ENCODE measurements at places on chromosomes 7 and 10. TPM values are rescaled to one million over a fixed set of nuclear protein-coding genes. Genes with fewer than 3 reads are reported as not detected.
A peak's percentile ranks its signal among the peaks of the same experiment; 100 is the strongest.

DNA sequence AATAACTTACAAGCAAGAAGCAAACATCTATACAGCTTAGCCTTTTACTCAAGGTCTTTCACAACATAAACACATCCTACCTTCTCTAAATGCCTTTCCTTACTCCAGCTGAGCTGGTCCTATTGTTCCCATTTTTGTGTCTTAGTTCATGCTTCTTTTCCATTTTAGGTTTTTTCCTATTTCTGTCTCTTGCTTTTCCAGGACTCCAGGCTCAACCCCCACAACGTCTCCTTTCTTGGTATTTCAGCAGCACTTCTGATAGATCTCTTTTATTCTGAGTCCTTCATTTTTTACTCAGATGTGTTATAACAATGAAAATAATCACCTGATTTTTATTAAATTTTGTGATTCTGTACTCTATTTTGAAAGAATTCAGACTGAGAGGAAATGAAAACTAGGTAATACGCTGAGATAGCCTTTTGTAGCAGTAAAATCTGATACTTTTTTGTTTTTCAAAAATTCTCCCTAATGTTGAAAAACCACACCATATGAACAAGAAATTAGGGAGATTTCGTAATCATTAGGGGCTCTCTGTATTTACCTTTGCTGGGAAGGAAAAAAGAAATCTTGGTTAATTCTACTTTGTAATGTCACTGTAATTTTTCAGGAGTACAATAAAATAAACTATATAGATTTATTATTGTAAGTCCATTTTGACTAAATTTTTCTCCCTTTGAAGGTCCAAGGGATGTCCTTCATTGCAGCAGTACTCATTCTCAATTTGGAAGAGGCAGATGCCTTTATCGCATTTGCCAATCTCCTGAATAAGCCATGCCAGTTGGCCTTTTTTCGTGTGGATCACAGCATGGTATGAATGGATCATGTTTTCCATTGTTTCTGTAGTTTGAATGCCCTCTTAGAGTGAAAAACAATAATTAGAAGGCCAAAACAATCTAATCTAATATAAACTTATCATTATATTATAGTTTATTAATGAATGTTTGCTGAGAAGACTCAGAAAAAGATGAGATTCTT lies 24.0 kb upstream of the HELLS start:
- H3K36me3 ChIP-seq, result no peaks in the 10 kb centered on the region
- no peak for DNase-seq

DNA sequence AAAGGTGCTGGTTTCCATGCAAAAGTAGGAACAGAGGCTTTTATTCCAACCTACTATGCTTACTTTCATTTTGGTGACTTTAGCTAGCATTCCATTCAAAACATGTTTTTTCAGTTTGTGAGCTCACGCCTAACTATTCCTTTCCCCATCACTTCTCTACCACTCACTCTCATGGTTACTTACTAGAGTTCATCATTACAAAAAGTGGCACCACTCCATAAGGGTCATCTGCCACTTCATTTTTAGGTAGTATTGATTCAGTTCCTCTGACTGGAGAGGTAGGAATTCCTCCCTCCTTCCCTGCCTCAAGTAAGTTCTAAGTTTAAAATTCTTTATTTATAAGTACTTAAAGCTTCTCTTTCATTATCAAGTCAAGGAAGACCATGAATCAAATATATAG lies 543.1 kb downstream of the HTR7 start:
- no peaks in the 10 kb centered on the region for H3K4me1 ChIP-seq
- DNase-seq, result no peak
- H3K4me3 ChIP-seq, result no peak overlapping the region
- no peaks in the 10 kb centered on the region for H3K36me3 ChIP-seq

- peaks cover 19% of the 10 kb centered on the region for H3K4me1 ChIP-seq
- H3K4me3 ChIP-seq, result peak overlapping the region; percentile 83
- peak; percentile 93 for DNase-seq
- no peaks in the 10 kb centered on the region for H3K27me3 ChIP-seq
These were observed 2.2 kb downstream of the GNB2 start for GRCh38 chr7:100675581-100676350.

- peak overlapping the region; percentile 44 for H3K4me3 ChIP-seq
- H3K36me3 ChIP-seq, result no peaks in the 10 kb centered on the region
- DNase-seq, result no peak
- no peak overlapping the region for H3K27ac ChIP-seq
- peaks cover 14% of the 10 kb centered on the region for H3K27me3 ChIP-seq
These were observed 357.5 kb downstream of the DNAJB6 start for GRCh38 chr7:157694376-157694665.

TAF5 gene
- 4.9 TPM for polyA plus RNA-seq

NPFFR1 gene
- not detected for polyA plus RNA-seq

DNA sequence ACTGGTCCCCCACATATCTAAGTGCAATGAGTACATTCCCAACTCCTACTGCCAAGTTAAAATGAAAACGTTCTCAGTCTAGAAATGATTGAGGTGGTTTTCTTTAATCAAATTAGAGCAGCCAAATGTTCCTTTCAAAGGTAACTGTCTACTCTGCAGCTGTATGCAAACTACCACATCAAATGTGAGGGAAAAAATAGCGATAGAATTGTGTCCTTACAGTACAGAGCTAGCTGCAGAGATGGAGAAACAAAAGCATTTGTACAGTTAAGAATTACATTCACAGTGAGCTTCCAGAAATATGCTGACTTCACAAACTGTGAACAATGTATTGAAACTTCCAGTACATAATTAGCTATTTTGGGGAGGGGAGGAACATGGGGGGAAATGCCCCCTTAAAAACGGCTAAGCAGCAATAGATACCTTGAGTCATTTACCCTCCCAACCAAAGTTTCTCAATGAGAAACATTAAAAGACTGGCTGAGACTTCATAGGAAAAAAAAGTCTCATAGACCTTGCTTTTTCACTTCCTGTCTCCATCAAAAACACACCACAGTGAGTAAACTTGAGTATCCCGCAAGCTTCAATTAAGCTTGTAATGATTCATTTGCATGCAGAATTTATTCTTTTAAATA lies 22.9 kb downstream of the CDK6 start:
- H3K27ac ChIP-seq, result no peak overlapping the region
- H3K4me1 ChIP-seq, result peaks cover 26% of the 10 kb centered on the region
- no peak overlapping the region for H3K4me3 ChIP-seq
- no peak for DNase-seq
- H3K36me3 ChIP-seq, result peaks cover 9% of the 10 kb centered on the region

IDI2 gene
- polyA plus RNA-seq, result not detected

DNA sequence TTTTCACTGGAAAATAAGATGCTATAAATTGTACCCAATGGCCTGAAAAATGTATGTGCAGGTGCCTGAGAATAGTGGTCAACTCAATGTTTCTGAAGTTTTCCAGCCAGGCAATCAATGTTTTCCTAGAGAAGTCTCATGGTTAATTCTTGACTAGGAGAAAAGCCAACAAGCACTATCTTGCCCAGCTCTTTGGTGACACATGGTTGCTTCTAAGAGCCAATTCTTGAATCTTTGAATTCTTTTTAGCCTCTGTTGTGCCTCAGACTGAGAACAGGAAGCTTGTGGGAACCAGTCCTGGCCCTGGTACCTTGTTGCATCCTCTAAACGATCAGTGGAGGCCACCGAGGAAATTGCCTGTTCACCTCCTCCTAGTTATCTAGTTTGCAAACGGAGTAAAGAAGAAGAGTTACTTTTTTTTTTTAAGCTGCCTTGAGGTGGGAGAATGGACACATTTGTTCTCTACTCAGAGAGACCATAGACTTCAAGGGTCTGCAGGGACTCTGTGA lies 144.0 kb upstream of the MKLN1 start:
- H3K4me3 ChIP-seq, result no peak overlapping the region
- no peak overlapping the region for H3K27ac ChIP-seq
- no peak for DNase-seq
- no peaks in the 10 kb centered on the region for H3K36me3 ChIP-seq
- no peaks in the 10 kb centered on the region for H3K27me3 ChIP-seq

CCDC146 gene
- 0.73 TPM for polyA plus RNA-seq

SLC13A4 gene
- 0.24 TPM for polyA plus RNA-seq

DNA sequence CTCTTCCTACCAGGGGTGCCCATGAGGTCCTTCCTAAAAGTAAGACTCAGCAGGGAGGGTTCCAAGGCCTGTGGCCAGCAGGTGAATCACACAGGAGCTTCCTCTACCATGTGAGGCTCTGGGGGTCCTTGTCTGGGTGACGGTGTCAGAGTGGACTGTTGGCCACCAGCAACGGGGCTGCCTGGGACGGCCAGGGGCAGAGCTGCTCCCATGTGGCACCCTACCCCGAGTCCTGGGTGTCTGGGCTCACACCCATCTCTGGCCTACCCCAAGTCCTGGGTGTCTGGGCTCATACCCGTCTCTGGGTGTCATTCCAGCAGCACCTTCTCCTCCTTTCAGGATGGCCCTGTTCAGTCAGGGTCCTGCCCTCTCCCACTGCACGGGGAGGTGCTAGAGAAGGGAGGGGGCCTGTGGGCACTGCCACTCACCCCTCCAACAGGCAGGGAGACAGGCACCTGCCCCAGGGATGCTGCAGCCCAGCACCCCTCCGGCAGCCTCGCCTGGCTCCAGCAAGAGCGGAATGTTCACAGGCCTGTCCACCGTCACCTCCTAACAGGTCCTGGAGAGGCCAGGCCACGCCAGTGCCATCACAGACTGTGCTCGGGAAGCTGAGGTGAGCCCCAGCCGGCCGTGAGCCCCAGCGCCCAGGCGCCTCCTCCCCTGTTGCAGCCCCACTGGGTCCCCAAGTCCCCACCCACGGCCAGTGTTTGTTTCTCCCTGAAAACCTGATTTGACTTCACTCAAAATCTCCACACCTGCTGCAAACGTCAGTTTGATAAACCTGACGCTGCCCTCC lies 143.7 kb downstream of the PTPRN2 start:
- no peak overlapping the region for H3K27ac ChIP-seq
- DNase-seq, result no peak
- H3K4me1 ChIP-seq, result no peaks in the 10 kb centered on the region
- H3K4me3 ChIP-seq, result no peak overlapping the region
- H3K36me3 ChIP-seq, result no peaks in the 10 kb centered on the region
- H3K27me3 ChIP-seq, result no peaks in the 10 kb centered on the region

SPDYE11 gene
- 0.45 TPM for polyA plus RNA-seq

TWIST1 gene
- polyA plus RNA-seq, result not detected

- no peaks in the 10 kb centered on the region for H3K27me3 ChIP-seq
- no peaks in the 10 kb centered on the region for H3K36me3 ChIP-seq
- peaks cover 93% of the 10 kb centered on the region for H3K4me1 ChIP-seq
- DNase-seq, result peak; percentile 89
These were observed 34.3 kb upstream of the HERPUD2 start for GRCh38 chr7:35729061-35729783.

DNA sequence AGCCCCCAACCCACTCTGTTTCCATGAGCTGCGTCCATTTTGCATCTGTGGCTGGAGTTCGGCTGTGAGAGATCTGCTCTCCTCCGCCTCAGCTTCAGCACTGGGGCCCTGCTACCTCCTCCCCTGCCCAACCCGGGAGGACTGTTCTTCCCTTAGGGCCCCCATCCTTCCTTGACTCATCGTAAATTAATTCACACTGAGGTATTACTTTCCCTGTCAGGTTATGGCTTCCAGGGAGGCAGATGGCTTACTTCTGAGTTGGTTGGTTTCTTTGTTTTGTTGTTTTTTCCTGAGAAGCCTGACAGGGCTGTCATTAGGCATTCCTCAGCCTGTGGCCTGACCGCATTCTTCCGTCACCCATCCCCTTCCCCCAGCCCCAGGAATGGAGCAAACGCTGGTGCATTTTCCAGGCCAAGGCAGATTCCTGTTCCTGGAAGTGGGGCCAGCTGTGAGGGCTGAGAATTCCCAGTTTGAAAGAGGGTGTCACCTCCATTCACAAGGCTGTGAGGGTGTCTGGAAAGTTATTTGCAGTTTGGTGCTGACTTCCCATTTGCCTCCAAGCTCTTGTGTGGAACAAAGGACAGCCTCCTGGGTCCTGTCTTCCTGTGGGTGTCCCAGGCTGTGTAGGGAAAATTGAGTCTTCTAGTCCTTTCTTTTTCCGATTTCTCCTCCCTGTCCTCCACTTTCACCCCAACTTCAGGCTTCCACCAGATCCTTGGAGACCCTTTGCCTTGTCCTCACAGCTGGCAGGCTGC lies 11.7 kb downstream of the CPA5 start:
- no peaks in the 10 kb centered on the region for H3K27me3 ChIP-seq
- H3K4me3 ChIP-seq, result no peak overlapping the region
- peaks cover 1% of the 10 kb centered on the region for H3K4me1 ChIP-seq
- H3K27ac ChIP-seq, result no peak overlapping the region
- peaks cover 14% of the 10 kb centered on the region for H3K36me3 ChIP-seq

- no peak for DNase-seq
- no peak overlapping the region for H3K4me3 ChIP-seq
- H3K36me3 ChIP-seq, result no peaks in the 10 kb centered on the region
- H3K27ac ChIP-seq, result no peak overlapping the region
These were observed 22.4 kb upstream of the SMC3 start for GRCh38 chr10:110544958-110545537.

DNA sequence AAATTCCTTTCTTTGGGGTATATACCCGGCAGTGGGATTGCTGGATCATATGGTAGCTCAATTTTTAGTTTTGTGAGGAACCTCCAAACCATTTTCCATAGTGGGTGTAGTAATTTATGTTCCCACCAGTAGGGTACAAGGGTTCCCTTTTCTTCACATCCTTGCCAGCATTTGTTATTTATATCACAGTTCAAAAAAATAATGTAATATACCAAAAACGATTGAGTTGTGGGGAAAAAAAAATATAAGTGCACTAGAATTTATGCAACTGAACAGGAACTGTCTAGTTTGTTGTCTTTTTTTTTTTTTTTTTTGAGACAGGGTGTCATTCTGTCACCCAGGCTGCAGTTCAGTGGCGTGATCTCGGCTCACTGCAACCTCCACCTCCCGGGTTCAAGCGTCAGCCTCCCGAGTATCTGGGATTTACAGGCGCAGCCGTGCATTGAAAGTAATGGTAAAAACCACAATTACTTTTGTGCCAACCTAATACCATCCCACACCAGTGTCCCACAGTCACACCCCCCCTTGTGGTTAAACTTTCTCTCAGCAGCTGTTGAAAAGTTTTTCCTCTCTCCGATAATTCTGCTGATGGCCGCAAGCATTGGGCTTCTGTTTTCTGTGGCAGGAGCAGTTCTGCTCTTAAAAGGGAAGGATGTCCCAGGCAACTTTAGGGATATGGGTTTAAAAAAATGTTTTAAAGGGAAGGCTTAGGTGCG lies 6.8 kb upstream of the LAT2 start:
- peaks cover 32% of the 10 kb centered on the region for H3K4me1 ChIP-seq
- no peaks in the 10 kb centered on the region for H3K27me3 ChIP-seq
- no peaks in the 10 kb centered on the region for H3K36me3 ChIP-seq
- H3K27ac ChIP-seq, result peak overlapping the region; percentile 26
- DNase-seq, result peak; percentile 54
